ENCODE measurements at places on chromosomes 12 and 14. TPM values are rescaled to one million over a fixed set of nuclear protein-coding genes. Genes with fewer than 3 reads are reported as not detected.

The GRIN2B gene
- not detected for total RNA-seq

GRCh38 chr12:7122811-7123769, 5.6 kb downstream of the RBP5 start:
- peak; percentile 76 for DNase-seq

GRCh38 chr12:106138357-106138632, 459 bp downstream of the NUAK1 start:
- no peak for DNase-seq

The CLEC2A gene
- not detected for total RNA-seq

DNA sequence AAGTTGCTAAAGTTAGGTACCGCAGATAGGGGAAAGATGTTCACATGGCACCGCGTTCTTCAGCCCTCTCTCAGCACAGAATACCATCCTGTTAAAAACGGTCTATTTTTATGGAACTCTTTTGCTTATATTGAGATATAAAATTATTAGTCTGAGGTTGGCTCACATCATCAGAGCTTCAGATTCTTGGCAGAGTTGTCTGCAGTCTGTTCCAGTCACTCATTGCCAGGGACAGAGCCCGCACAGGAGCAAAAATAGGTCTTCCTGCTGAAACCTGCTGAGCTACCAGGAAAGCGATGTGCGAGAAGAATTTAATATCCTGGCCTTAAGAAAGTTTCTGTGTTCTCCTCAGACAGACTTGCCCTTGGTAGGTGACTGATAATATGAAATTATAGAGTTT, 249.8 kb downstream of the VRK1 start:
- no peak for DNase-seq

DNA sequence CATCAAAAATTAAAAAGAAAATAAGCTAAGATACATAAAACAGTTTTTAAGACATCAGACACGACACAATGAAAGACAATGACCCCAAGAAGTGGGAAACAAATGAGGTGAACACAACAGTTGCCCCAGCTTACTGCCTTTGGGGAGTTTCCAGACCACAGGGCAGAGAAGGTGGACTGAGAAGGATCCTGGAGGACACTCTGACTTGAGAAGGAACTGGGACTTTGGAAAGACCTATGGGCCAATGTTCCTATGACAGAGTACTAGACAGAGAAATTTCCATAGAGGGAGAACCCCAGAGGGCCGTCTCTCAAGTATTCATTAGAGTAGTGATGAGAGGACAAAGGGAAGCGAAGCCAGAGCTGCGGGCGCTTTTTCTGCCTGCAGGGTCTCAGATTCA, 6.2 kb upstream of the OR5AU1 start:
- no peak for DNase-seq

The IFNG-AS1 gene
- not detected for total RNA-seq

GRCh38 chr14:90756755-90757345, 59.4 kb downstream of the TTC7B start:
- peak; percentile 12 for DNase-seq

DNA sequence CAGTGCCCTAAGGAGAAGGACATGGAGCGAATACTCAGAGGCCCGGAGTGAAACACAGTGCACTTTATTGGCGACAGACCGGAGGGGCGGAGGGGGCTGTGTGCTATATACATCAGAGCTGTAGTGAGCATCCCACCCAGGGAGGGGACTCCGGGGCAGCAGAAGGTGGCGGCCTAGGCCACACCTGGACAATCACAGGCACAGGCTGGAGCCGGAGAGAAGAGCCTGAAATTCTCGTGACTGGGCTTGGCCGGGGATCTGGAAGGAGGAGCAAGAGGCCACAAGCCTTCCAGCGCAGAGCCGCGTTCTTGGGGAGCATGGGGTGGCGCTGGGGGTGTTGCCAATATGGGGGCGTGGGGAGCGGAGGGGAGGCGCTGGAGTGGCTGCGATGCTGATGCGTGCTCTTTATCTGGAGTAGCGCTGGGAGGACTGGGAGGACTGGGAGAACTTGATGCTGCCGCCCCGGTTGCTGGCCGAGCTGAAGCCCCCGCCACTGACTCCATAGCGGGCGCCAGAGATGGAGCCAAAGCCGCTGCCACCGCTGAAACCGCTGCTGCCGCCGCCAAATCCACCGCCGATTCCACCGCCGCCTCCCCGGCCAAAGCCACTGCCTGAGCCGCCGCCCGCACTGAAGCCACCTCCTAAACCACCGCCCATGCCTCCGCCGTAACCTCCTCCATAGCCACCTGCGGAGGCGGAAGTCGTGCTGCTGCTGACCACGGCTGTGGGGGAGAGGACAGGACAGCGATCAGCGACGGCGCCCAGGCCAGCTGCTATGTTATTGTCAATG, 6.1 kb downstream of the KRT3 start:
- peak; percentile 91 for DNase-seq

The NANOG gene
- total RNA-seq: 0.04 TPM

The NYNRIN gene
- 1.9 TPM for total RNA-seq

GRCh38 chr12:52221912-52222457, 11.1 kb upstream of the KRT7 start:
- DNase-seq: peak; percentile 48

GRCh38 chr14:61503167-61503801, 181.9 kb downstream of the PRKCH start:
- DNase-seq: no peak

GRCh38 chr14:104341532-104342434, 203.4 kb downstream of the KIF26A start:
- peak; percentile 76 for DNase-seq

GRCh38 chr12:123744836-123745235, 17.3 kb upstream of the DNAH10 start:
- DNase-seq: no peak

DNA sequence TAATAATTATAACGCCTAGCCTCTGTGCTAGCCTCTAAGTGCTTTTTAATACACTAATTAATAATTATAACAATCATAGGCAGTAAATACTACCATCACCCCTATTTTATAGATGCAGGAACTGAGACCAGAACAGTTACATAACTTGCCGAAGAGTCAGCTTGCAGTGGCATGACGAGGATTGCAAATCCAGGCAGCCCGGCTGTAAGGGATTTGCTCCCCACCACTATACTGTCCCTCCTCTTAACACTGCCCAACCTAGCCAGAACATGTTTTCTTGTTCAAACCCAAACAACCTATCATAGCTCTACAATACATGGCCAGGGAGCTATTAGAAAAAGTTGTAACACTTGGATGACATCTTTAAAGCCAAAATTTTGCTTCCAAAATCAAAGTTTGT, 33.9 kb upstream of the VASH1 start:
- no peak for DNase-seq

GRCh38 chr12:70854138-70854537, 66.4 kb downstream of the PTPRR start:
- DNase-seq: no peak

- DNase-seq: no peak
These were observed 386.4 kb downstream of the RGS6 start for GRCh38 chr14:72318648-72319047.

The OTX2 gene
- total RNA-seq: not detected

The APOF gene
- total RNA-seq: 0.09 TPM

GRCh38 chr14:71300566-71301330, 393.5 kb downstream of the PCNX1 start:
- DNase-seq: no peak

GRCh38 chr12:120061575-120062214, 54.9 kb downstream of the RAB35 start:
- DNase-seq: no peak

- peak; percentile 27 for DNase-seq
These were observed 20.1 kb downstream of the APOBEC1 start for GRCh38 chr12:7645395-7646177.

The NGB gene
- total RNA-seq: not detected

GRCh38 chr12:132263061-132263360, 66.4 kb downstream of the GALNT9 start:
- DNase-seq: no peak

GRCh38 chr14:69288011-69288771, 28.2 kb downstream of the GALNT16 start:
- no peak for DNase-seq

The NAP1L1 gene
- total RNA-seq: 518 TPM

The RPL10L gene
- total RNA-seq: not detected

- DNase-seq: peak; percentile 37
These were observed 98.9 kb downstream of the RBM19 start for GRCh38 chr12:113867258-113867657.

GRCh38 chr12:7176595-7176994, 12.9 kb upstream of the PEX5 start:
- no peak for DNase-seq

DNA sequence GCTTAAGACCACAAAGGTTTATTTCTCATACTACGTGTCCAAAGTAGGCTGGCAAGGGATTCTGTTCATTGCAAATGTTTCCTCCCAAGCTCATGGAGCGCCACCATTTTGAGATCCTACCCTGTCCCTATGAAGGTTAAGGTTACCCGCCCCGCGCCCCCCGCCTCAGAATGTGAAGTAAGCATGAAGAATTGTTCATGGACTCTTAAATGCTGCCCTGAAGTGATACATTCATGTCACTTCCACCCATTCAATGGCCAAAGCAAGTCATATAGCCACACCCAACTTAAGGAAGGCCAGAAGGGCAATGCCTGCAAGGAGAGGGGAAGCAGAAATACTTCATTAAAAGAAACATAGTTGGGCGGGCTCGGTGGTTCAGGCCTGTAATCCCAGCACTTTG, 4.2 kb downstream of the TMEM253 start:
- no peak for DNase-seq

DNA sequence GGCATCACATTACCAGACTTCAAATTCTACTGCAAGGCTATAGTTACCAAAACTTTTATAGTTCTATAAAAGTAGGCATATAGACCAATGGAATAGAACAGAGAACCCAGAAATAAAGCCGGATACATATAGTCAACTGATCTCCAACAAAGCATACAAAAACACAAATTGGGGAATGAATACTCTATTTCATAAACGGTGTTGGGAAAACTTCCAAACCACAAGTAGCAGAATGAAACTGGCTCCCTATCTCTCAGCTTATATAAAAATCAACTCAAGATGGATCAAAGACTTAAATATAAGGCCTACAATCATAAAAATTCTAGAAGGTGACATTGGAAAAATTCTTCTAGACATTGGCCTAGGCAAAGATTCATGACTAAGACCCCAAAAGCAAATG, 187.9 kb upstream of the PLXNC1 start:
- no peak for DNase-seq

The RTL1 gene
- not detected for total RNA-seq

DNA sequence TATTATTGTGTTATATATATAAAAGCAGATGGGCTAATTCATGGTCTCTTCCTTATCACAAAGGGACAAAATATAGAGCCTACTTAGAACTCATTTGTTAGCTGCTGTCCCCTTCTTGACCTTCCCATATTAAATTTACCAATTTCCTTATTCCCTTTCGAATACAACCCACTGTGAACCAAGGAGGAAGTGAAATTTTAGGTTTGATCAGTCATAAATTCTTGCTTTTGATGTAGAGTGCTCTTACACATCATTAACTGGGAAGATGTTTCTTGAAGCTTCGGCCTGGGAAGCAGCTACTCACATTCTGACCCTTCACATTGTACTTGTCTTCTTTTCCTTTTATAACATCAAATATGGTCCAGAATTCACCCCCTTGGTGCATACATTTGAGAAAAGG, 579.0 kb downstream of the LRFN5 start:
- DNase-seq: no peak

GRCh38 chr12:51798501-51798900, 50.0 kb downstream of the FIGNL2 start:
- DNase-seq: no peak

- no peak for DNase-seq
These were observed 49.9 kb downstream of the FOXA1 start for GRCh38 chr14:37545174-37545573.

The PCED1B gene
- 7.2 TPM for total RNA-seq

DNA sequence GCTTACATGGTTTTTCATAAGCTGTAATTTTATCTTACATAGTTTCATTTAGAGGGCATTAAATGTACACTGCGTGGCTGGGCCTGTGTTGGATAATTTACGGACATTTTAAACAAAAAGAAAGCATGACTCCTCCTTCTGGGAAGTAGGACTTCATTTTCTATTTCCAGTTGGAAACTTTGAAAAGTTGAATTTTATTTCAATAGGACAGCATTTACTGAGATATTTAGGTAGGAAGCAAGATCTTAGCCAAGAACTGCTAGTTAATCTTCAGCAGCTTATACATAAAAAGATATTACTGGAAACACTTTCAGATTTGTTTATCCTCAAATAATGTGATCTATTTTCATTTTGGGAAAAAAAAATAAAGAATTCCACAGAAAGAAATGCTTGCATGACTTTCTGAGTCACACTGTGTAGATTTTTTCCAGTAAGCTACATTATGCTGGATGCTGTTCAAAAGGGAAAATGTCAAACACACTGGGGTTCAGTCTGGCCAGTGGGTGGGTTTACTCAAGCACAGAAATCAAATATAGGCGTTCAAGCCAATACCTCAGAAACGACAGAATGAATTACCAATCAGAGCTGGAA, 239.4 kb upstream of the KRR1 start:
- DNase-seq: no peak

- DNase-seq: no peak
These were observed 10.9 kb upstream of the SALL2 start for GRCh38 chr14:21537090-21537424.

- no peak for DNase-seq
These were observed 13.8 kb upstream of the DGLUCY start for GRCh38 chr14:91100102-91100501.

The TCL1B gene
- not detected for total RNA-seq

- no peak for DNase-seq
These were observed 50.6 kb upstream of the PTGR2 start for GRCh38 chr14:73800970-73801515.

The DGLUCY gene
- 24.8 TPM for total RNA-seq

DNA sequence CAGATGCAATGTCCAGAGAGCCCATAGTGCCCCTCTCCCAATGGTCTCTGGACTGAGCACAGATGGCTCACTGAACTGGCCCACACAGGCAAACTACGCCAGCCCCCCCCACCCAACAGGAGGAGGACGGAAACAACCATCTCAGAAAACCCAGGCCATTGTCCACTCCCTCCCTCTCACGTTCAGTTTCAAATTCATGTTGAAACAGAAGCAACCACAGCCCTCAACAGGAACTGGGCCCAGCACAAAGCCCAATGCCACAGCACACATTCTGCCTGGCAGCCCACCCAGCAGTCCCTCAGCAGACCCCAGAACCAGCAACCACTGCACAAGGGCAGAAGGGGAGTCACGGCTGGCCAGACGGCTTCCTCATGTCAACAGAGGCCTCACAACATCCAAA, 10.6 kb downstream of the CCDC88C start:
- DNase-seq: no peak

GRCh38 chr12:81181691-81182090, 103.8 kb downstream of the ACSS3 start:
- no peak for DNase-seq

The PAPLN gene
- total RNA-seq: 2.9 TPM

- no peak for DNase-seq
These were observed 474.4 kb upstream of the DCN start for GRCh38 chr12:91657032-91657431.

Data from K562 (cell line).